Astrocyte of the spinal cord (primary cell): ENCODE measurements at places on chromosomes 3 and 15.

DNA sequence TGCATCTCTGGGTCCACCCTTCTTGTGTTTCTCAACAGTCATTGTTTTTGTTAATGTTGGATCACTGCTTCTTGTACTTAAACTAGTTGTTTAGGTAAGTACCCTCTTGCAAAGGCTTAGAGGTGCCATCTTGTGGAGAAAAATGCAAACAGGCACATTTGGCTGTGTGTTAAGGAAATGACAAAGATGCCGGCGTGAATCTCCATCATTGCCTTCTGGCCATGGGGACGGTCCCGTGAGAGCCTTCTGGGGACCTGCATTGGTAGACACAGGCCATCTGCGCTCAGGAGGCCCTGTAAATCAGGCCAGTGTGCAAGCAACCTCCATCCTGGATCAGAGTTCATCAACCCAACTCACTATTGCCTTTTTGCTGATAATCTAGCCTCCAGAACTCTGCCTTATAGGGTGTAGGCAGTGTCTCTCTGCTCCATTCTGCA, 158.6 kb upstream of the NR2E3 start:
- DNase-seq: peak; percentile 82

GRCh38 chr3:129840707-129841360, 52.7 kb downstream of the TMCC1 start:
- no peak for DNase-seq

DNA sequence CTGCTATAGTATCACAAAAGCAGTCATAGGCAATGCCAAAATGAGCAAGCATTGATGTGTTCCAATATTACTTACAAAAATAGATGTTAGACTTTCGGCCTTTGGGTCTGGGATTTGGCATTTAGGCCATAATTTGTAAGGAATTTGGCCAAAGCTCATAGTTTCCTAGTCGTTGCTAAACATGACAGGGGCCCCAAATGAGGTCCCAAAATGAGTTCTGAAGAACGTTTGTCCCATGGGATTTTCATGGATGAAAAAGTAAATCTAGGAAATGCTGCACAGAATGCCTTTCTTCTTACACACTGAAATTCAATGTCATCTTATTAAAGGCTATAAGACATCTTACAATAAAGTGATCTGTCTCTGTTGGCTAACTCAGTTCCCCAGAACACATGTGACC, 456.0 kb downstream of the CNTN4 start:
- DNase-seq: no peak

- no peak for DNase-seq
Measured at GRCh38 chr15:67892559-67893377, 52.9 kb upstream of the RNU6-1 start.

GRCh38 chr15:29150515-29151483, 118.8 kb downstream of the NSMCE3 start:
- no peak for DNase-seq

GRCh38 chr15:90597577-90597976, 67.9 kb downstream of the CRTC3 start:
- DNase-seq: no peak

DNA sequence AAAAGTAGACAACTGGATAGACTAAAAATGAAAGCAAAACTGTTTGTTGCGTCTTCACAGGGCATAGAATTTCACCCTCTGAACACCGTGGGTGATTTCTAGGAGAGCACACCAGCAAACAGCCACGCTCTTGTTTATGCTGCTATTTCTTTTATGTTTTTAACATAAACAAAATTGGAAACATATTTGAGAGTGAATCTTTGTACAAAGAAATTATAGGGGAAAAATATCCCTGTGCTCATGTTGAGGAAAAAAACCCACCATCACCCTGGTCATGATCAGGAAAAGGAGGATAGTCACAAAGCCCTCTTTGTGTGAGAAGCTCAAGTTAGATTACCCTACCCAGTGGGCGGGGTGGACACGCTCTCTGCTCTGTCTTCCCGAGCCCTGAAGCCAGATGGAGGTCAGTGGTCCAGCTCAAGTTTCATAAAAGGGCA, 313.3 kb downstream of the SATB1 start:
- peak; percentile 56 for DNase-seq

GRCh38 chr3:192916371-192917027, 1.2 kb downstream of the MB21D2 start:
- DNase-seq: peak; percentile 38

- no peak for DNase-seq
Measured at GRCh38 chr15:56892659-56893363, 25.6 kb upstream of the TCF12 start.

- no peak for DNase-seq
Measured at GRCh38 chr3:126527455-126528211, 3.7 kb downstream of the CHST13 start.
